ENCODE measurements at places on chromosomes 7 and 10.
A peak's percentile ranks its signal among the peaks of the same experiment; 100 is the strongest.

DNA sequence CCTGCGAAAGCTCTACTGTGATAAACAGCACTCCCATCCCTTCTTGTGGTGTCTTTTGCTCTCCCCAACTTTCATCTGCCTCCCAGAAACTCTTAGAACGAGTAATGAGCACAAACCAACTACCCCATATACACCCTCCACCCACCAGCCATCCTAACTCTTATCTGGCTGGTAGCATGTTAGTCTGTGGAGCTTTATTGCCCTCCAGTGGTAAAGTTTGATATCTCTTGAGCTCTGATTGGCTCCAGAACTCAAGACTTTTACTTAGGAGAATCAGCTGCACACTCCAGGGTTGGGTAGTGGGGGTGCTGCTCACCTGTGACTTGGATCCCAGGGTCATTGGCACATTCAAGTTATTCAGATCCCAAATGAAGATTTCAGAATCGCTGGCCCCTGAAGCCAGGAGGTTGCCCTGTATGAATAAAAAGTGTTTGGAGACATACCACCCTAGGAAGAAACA, 10.9 kb downstream of the SEC31B start:
- peak; percentile 66 for DNase-seq

- no peak for DNase-seq
These were observed 125.8 kb downstream of the CRPPA start for GRCh38 chr7:16295558-16295957.

GRCh38 chr10:5125315-5126044, 31.3 kb downstream of the AKR1C3 start:
- DNase-seq, result no peak

DNA sequence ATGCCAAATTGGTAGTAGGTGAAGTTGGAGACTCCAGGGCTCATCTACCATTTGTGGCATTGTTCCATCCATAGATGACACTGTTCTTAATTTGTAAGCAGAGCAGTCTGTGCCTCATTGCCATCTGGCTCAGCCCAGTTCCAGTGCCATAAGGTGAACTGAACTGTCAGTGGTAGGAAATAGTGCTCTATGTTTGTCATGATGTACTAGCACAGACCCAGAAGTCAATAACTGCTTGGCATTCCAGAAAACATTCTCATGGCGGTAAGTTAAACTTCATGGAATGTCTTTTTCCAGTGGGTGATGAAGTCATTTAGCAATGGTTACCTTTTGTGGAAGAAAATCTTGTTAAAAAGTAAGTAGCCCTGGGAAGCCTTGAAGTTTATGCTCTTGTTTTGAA, 302.7 kb downstream of the SUGCT start:
- peak; percentile 87 for DNase-seq

GRCh38 chr10:127921075-127921752, 14.3 kb downstream of the PTPRE start:
- DNase-seq, result no peak

GRCh38 chr10:124285587-124286527, 132.9 kb downstream of the OAT start:
- DNase-seq, result no peak

GRCh38 chr7:51977913-51978312, 661.3 kb upstream of the COBL start:
- no peak for DNase-seq

DNA sequence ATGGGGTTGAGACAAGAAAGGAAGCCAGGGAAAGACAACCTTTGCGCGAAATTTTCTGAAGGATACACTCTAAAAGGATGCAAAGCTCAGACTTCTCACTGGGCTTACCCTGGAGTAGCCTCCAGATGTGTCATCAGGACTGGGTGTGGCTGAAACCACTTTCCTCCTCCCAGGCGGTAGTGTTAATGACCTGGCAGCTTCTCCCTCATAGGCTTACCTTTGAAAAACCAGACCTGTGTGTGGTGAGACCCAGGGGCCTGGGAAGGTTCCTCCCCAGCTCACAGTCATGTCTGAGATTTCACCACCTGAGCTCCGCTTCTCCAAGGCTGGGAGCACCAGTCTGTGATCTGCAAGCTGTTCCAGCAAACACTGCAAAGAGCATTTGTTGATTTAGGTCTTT, 93.7 kb downstream of the EPC1 start:
- no peak for DNase-seq

GRCh38 chr10:12340937-12341336, 8.4 kb upstream of the CAMK1D start:
- DNase-seq, result no peak

GRCh38 chr7:42953994-42954393, 21.8 kb downstream of the MRPL32 start:
- no peak for DNase-seq

Data from cardiac muscle cell (in vitro differentiated cells and primary cell).